ENCODE measurements at places on chromosomes 3 and 15.

DNA sequence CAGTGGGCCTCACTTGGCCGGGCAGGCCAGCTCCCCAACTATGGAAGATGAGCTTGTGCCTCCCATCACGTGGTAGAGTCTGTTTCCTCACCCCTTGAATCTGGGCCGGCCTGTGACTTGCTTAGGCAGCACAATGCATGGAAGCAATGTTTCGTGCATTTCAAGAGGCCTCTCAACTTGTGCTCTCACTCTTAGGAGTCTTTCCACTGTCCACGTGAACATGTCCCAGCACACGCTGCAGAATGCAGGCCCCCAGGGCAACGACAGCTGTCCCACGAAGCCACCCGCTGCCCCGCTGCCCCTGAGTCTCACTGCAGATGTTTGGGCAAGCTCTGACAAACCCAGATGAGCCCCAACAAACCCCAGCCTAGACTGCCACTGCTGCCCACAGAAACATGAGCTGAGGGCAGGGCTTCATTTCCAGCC lies 27.2 kb upstream of the SLC41A3 start:
- no peak for DNase-seq

DNA sequence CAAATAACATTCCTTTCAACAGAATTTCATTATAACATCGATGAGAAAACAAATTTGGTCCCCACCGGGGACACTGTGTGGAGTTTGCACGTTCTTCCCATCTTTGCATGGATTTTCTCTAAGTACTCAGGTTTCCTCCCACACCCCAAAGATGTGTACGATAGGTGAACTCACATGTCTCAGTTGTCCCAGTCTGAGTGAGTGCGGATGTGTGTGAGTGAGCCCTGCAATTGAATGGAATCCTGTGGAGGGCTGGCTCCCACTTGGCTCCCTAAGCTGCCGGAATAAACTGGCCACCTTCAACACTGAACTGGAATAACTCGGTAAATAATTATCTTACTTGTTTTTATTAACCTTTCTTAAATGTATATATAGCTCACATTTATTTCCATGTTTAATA lies 77.0 kb downstream of the TRANK1 start:
- DNase-seq, result no peak

GRCh38 chr3:26108846-26109489 lies 319.1 kb downstream of the OXSM start:
- no peak for DNase-seq

DNA sequence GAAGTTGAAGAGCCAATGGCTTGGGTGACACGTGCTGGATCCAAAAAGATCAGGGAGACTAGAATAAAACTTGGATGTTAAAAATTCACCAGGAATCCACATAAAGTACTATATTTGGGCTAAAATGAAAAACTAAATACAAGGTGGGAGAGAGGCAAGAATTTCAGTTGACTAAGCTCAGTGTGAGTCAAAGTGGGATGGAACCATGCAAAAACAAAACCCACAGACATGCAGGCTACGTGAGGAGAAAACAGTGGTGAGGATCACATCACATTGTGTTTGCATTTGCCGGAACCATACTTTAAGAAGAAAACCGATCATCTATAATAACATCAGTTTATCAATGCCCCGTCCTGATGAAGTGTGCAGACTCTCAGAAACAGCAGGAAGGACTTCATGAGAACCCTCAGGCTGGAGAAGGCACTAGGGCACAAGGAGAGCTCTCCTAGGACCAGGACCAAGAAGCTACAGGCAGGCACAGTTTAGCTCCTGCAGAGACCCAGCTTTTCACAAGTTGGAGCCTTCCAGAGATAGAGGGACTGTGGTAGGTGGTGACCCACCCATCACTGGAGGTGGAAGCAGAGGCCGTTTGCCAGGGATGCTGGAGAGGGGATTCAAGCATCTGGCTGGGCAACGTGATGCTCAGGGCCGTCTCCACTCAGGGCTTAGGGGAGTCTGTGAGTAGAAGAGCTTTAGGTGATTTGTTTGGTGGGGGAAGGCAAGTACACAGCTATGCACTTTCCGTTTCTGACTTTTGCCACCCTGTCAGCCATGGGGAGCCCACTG lies 29.0 kb upstream of the NR2E3 start:
- no peak for DNase-seq

- no peak for DNase-seq
These were observed 921 bp downstream of the LMLN start for GRCh38 chr3:197960694-197961581.

DNA sequence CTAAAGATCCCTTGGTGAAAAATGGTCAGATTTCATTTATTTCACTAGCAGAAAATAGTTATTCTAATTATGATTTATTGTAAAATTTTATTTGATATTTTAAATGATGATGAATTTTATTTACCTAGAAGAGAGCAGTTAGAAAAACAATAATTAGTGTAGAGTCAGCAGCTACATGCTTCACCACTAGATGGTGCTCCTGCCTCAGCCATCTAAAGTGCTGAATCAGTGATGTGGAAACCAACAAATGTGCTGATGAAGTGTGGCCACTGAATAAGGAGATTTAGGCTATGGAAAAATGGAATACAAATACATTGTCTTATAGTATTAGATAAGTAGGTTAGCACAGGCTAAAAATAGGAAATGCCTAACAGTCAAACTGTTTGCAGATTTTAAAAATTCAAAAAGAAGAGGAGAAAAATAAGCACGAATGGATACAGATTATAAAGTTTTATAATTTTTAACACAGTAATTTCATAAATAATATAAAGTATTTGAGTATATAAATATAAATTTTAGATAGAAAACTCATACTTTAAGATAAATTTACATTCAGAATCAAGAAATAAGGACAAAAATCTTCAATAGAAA lies 109.8 kb downstream of the PPP2R3A start:
- DNase-seq, result peak; percentile 62
